ENCODE measurements at places on chromosomes 7 and 10.

DNA sequence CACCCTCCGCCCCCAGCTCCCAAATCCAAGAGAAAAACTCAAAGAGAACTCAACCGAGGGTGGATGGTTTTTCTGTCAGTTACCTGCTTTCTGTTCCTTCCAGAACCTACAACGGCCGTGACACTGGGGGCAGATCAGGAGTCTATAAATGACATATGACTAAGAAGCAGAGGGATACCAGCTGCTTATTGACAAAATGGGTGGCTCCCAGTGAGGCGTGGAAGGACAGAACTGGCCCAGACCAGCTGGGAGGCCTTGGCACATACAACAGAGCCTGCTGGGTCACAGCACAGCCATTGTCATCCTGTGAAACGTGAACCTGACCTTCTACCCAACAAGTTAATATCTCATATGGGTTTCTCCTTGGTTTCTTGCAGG is 84.3 kb upstream of the ADRB1 start:
- no peak overlapping the region for H3K4me3 ChIP-seq
- H3K27ac ChIP-seq = peak overlapping the region; percentile 66
- H3K27me3 ChIP-seq = no peaks in the 10 kb centered on the region
- H3K36me3 ChIP-seq = no peaks in the 10 kb centered on the region

- no peak overlapping the region for H3K27ac ChIP-seq
- H3K4me1 ChIP-seq = no peaks in the 10 kb centered on the region
- H3K36me3 ChIP-seq = no peaks in the 10 kb centered on the region
- H3K4me3 ChIP-seq = no peak overlapping the region
- DNase-seq = no peak
Observed at GRCh38 chr7:136942994-136943393, 74.5 kb downstream of the CHRM2 start.

- 0 out of 2 replicates have a peak overlapping the region, but pooled peaks have one; percentile 36 for H3K4me3 ChIP-seq
- DNase-seq = no peak
- H3K27ac ChIP-seq = peak overlapping the region; percentile 43
- no peaks in the 10 kb centered on the region for H3K36me3 ChIP-seq
- H3K4me1 ChIP-seq = no peaks in the 10 kb centered on the region
- H3K27me3 ChIP-seq = no peaks in the 10 kb centered on the region
Observed at GRCh38 chr7:155961241-155962190, 149.3 kb upstream of the SHH start.

DNA sequence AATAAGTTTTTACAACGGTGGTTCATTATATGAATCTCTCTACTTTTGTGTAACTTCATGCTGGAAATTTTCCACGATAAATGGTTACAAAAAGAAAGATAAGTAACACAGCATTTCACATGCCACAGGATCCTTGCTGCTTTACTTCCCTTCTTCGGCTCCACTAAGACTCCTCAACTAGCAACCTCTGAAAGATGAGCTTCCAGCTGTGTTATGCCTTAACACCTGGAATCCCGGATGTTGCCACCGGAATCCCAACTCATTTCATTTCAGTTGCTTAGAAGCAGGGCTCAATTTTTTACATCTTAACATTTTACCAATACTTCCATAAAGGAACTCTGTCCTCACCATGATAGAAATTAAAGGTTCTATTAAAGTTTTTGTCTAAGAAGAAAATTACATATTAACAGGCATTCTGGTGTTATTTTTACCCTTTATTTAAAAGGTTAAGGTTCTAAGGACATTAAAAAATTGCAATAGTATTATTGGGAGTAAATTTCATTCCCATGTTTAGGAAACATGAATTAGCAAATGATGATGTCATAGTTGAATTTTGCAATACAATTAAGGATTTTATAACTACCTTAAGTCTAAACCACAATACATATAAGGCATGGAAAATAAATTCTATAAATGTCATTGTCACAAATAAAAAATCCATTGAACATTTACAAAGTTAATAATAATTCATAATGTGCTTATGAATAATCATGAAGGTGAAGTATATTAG is 57.1 kb upstream of the IL6 start:
- no peak overlapping the region for H3K4me3 ChIP-seq
- no peaks in the 10 kb centered on the region for H3K36me3 ChIP-seq
- DNase-seq = no peak

- peak overlapping the region; percentile 86 for H3K27ac ChIP-seq
- no peaks in the 10 kb centered on the region for H3K36me3 ChIP-seq
Observed at GRCh38 chr10:79333513-79333912, 13.8 kb upstream of the PPIF start.

- H3K36me3 ChIP-seq = no peaks in the 10 kb centered on the region
- H3K4me3 ChIP-seq = no peak overlapping the region
- peak overlapping the region; percentile 38 for H3K27ac ChIP-seq
- peaks cover 8% of the 10 kb centered on the region for H3K4me1 ChIP-seq
- no peak for DNase-seq
Observed at GRCh38 chr7:134737566-134738345, 41.7 kb upstream of the CALD1 start.

DNA sequence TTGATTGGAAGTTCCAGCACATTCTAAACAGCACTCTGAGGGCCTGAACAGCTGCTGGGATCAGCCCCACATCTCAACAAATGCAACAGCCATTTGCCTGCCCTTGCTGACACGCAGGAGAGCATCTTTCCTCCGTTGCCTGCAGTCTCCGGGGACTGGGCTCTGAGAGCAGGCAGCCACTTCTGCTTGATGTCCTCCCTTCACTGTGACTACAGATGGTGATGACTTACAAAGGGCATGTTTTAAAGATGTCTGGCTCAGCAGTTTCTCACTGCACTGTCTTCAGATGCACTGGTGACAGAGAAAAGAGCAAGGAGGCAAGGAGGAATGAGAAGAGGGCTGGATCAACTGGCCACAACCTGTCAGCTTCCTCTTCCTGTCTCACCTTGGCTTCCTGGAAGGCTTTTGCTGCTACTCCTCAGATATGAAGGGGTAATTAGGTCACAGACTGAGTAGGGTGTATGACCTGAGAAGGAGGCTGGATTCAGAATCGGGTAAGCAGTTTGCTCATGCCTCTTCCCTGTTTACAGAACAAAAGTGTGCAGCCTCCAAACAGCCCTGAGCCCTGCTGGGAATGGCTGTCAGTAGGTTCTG is 143.5 kb upstream of the GHITM start:
- no peaks in the 10 kb centered on the region for H3K27me3 ChIP-seq
- no peak overlapping the region for H3K27ac ChIP-seq
- no peaks in the 10 kb centered on the region for H3K4me1 ChIP-seq
- no peaks in the 10 kb centered on the region for H3K36me3 ChIP-seq
- H3K4me3 ChIP-seq = no peak overlapping the region

DNA sequence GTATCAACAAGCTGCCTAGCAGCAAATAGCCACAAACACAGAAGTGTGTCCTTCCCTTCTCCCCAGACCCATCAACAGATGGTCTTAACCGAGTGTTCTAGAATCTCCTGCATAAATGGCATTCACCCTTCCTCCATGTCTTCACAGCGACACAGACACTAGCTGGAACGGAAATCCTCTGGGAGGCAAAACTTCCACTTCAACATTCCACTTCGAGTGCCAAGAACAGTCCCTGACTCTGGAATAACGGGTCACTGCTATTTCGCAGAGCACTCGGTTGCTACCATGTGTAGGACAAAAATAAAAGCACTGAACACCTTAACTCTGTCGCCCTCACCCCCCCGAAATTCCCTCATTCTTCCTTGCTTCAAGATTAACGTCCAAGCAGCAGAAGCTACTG is 65.1 kb downstream of the SFMBT2 start:
- H3K4me3 ChIP-seq = no peak overlapping the region
- H3K4me1 ChIP-seq = no peaks in the 10 kb centered on the region
- H3K27me3 ChIP-seq = no peaks in the 10 kb centered on the region
- H3K27ac ChIP-seq = no peak overlapping the region
- no peak for DNase-seq

GRCh38 chr10:94735197-94735596 is 27.3 kb upstream of the CYP2C19 start:
- DNase-seq = no peak
- no peaks in the 10 kb centered on the region for H3K4me1 ChIP-seq
- no peak overlapping the region for H3K4me3 ChIP-seq
- H3K36me3 ChIP-seq = no peaks in the 10 kb centered on the region

- DNase-seq = no peak
- no peak overlapping the region for H3K4me3 ChIP-seq
- peaks cover 34% of the 10 kb centered on the region for H3K36me3 ChIP-seq
- H3K4me1 ChIP-seq = peaks cover 68% of the 10 kb centered on the region
Observed at GRCh38 chr7:8226501-8226900, 35.5 kb downstream of the ICA1 start.

DNA sequence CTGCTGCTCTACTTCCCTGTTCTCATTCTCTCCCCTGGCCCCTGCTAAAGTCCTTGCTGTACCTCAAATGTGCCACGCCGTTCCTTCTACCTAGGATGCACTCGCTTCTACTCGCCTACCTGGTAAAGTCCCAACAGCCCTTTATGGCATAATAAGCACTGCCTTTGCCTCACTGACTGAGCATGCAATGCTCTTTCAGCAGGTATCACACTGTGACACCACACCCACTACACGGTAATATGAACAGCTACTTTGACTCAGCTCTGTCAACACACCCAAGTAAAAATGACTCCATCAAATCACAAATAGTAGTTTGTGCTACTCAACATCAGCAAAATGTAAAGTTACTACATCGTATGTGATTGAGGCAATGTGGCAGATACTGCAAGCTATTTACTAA is 37.6 kb downstream of the FAM204A start:
- DNase-seq = no peak
- H3K27me3 ChIP-seq = no peaks in the 10 kb centered on the region
- H3K36me3 ChIP-seq = peaks cover 40% of the 10 kb centered on the region
- H3K27ac ChIP-seq = no peak overlapping the region
- no peak overlapping the region for H3K4me3 ChIP-seq

DNA sequence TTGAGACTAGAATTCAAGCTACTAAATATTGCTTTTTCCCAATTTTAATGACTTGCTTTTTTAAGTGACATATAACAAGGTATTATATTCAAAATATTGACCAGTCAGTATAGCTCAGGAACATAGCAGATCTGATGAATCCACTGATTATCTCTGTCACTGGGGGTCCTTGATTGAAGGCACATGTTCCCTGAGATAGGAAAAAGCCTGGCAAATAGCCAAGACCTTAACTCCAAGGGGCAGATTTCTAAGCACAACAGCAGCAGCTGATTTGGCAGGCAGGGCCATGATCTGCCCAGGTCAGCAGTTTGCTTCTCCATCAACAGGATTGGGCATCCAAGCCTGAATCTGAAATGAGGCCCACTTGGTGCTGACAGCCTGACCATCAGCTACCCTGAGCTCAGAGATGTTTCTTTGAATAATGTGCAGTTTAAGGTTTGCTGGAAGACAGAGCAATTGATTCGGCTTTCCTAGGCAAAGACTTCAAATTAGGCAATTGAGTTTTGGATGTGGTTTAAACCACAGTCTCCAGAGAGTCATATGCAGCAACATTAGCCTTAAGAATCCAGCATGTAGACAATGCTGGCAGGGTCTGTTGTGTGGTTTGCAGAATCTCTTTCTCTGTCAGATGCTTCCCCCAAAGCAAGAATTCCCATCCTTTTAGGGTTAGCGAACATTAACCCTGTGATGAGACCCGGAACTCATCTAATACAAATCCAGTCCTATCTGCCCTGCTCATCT is 352.6 kb downstream of the ADRA2A start:
- no peaks in the 10 kb centered on the region for H3K27me3 ChIP-seq
- H3K36me3 ChIP-seq = no peaks in the 10 kb centered on the region
- peaks cover 2% of the 10 kb centered on the region for H3K4me1 ChIP-seq
- no peak overlapping the region for H3K27ac ChIP-seq

DNA sequence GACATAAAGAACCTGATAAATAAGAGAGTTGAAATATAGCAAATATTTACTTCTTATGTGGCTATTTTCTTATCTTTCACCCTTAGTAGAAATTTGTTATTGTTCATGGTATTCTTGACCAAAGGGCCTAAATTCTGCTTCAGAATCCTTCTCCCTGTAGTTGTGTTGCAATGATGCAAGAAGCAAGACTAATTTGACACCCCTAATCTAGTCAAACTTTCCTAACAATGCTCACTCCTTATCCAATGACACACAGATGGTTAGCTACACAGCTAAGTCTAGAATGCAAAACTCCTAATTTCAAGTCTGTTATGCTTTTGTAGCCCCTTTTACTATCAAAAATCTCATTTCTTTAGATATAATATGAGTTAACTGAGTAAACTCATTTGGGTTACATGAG is 56.1 kb downstream of the TWIST1 start:
- peaks cover 17% of the 10 kb centered on the region for H3K4me1 ChIP-seq
- no peak for DNase-seq
- H3K27me3 ChIP-seq = no peaks in the 10 kb centered on the region
- no peak overlapping the region for H3K27ac ChIP-seq
- no peak overlapping the region for H3K4me3 ChIP-seq
- H3K36me3 ChIP-seq = peaks cover 59% of the 10 kb centered on the region

DNA sequence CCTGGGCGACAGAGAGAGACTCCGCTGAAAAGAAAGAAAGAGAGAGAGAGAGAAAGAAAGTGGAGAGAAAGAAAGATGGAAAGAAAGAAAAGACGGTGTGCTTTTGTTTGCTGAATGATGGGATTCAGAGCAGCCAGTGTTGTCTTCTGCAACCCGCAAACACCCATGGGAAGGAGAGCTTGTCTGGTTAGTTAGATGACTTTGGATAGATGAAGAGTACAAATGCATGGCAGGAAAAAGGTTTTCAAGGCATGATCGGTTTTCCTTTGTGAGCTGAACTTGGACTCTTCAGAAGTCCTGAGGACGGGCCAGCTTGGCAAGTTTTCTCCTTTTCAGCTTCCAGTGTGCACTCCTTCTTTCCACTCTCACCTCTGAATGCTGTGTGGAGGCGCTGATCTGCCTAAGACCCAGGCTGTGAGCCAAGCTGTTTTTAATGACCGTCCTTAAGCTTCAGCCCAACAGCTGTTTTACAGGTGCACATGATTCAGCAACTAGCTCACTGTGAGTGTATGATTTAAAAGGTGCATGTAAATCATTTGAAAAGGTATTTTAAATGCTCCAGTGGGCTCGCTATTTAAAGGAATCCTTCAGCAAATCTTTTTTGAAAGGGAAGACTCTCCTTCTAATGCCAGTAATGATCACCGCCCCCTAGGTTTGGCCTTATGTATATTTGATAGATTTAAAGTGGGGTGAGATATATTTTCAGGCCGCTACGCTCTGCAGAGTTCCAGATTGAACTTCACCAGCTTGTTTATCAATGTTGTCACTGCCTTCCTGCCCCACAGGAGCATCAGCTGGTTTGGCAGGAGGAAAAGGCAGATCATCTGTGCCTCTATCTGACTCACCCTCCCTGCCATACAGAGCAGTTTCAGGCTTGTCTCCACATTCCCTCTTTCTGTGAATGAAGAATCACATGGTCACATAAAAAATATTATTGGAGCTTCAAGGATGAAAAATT is 115.0 kb downstream of the PLXDC2 start:
- H3K4me3 ChIP-seq = no peak overlapping the region
- peaks cover 32% of the 10 kb centered on the region for H3K4me1 ChIP-seq
- peak overlapping the region; percentile 66 for H3K27ac ChIP-seq
- DNase-seq = peak; percentile 5

- peaks cover 21% of the 10 kb centered on the region for H3K27me3 ChIP-seq
- peak; percentile 93 for DNase-seq
- H3K4me1 ChIP-seq = peaks cover 16% of the 10 kb centered on the region
- peak overlapping the region; percentile 27 for H3K4me3 ChIP-seq
Observed at GRCh38 chr7:2687338-2687869, 598 bp upstream of the AMZ1 start.

- no peak for DNase-seq
- no peaks in the 10 kb centered on the region for H3K27me3 ChIP-seq
- H3K4me1 ChIP-seq = no peaks in the 10 kb centered on the region
- no peak overlapping the region for H3K4me3 ChIP-seq
Observed at GRCh38 chr7:29641651-29642050, 78.0 kb downstream of the PRR15 start.

Measured in SK-N-SH (cell line).